Stimulated activated CD8-positive, alpha-beta memory T cell treated with anti-CD3 and anti-CD28 coated beads, Interleukin-4, amount 100 ng/mL, for 24 hours (primary cell): ENCODE measurements at places on chromosomes 7 and 10.
A peak's percentile ranks its signal among the peaks of the same experiment; 100 is the strongest.

- no peak for DNase-seq
These were observed 6.8 kb upstream of the MYOZ1 start for GRCh38 chr10:73647875-73648651.

- DNase-seq: no peak
These were observed 7.4 kb downstream of the ACADSB start for GRCh38 chr10:123016228-123016627.

DNA sequence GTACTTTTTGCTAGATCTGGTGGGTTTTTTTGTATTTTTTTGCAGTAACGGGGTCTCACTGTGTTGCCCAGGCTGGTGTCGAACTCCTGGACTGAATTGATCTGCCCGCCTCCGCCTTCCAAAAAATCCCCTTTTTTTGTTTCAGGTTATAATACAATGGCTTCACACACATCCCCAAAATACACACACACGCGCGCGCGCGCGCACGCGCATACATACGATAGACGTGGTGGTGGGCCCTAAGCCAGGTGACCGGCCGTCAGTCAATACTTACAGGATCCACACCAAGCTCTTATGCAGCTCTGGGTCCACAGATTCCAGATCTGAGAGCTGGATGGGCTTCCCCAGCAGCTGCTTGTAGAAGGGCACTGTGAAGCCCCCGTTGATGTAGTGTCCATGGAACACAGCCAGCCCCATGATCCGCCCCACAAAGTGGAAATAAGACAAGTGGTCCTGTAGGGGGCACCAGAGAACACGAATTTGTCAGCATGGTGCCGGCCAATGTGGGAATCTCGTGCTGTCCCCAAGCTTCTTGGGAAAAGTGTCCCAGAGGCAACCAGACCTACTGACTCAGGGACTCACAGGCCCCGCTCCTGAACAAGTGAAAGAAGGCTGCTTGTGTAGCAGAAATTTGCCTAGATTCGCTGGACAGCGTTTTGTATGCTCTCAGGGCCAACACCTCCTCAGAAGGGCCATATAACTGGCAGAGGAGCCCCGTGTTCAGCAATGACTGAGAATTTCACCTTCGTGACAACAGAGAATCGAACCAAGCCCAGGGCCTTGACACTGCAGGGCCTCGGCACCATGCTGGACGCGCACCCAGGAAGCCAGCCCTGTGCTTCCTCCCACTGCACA, 103.6 kb downstream of the SMURF1 start:
- peak; percentile 35 for DNase-seq

GRCh38 chr7:134892963-134893362, 93.3 kb upstream of the AGBL3 start:
- DNase-seq: no peak

- DNase-seq: no peak
These were observed 22.6 kb downstream of the WDR11 start for GRCh38 chr10:120873741-120874140.

GRCh38 chr7:151381098-151381347, 28.8 kb downstream of the WDR86 start:
- DNase-seq: no peak

GRCh38 chr10:77710081-77710551, 72.5 kb upstream of the KCNMA1 start:
- DNase-seq: no peak

GRCh38 chr10:101897633-101898032, 54.0 kb upstream of the KCNIP2 start:
- no peak for DNase-seq

DNA sequence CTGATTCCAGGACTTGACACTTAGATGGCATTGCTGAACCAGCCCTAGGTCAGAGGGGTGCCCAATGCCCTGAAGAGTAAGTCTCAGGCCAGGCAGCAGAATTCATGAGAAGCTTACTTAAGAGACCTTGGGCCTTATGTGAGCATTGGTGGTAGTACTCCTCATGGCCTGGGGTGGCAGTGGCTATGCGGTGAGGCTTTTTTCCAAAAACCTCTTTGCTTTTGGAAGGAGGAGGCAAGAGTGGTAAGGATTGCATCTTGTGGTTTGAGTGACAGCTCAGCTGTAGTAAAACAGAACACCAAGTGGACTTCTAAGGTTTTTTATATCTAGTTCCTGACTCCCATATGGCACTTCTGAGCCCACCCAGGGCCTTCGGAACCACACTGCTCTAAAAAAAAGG, 459.0 kb upstream of the STEAP1 start:
- no peak for DNase-seq

- no peak for DNase-seq
These were observed 53.2 kb downstream of the ANKMY2 start for GRCh38 chr7:16592395-16592794.

GRCh38 chr10:78548369-78548768, 514.7 kb downstream of the RPS24 start:
- DNase-seq: no peak

DNA sequence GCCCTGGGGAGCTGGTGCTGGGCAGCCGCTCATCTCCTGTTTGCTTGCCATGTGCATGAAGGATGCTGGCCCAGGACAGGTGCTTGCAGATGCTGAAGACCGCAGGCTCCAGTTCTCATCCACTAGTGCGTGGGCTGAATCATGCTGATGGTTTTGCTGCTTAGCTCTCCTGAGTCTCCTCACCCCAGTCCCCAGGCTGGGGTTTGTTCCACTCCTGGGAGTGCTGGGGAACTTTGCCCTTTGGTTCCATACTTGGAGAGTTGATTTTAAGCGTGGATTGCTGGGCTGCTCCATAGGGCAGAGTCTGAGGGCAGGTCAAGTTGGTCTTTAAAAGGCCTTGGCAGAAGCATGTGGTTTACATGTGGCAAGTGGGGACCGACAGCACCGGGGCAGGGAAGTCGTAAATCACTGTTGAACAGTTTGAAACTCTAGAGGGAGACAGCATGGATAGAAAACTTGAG, 9.1 kb downstream of the DYNC2I1 start:
- no peak for DNase-seq

DNA sequence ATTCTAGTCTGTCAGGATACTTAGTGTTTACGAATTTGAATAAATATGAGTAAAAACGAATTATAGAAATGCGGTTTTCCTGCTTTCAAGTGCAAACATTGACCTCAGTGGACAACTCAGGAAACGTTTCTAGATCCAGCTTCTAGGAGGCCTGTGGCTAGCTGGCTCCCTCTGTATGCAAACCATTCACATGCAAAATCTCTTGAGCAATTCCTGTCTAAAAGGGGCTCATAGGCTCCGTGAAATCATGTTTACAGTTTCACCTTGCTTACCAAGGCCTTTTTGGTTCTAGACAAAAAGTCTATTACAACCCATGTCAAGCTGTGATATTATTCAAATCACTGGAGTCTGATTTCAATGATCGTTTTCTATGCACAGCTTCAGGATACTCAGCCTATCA, 364.5 kb downstream of the DPP6 start:
- DNase-seq: no peak

DNA sequence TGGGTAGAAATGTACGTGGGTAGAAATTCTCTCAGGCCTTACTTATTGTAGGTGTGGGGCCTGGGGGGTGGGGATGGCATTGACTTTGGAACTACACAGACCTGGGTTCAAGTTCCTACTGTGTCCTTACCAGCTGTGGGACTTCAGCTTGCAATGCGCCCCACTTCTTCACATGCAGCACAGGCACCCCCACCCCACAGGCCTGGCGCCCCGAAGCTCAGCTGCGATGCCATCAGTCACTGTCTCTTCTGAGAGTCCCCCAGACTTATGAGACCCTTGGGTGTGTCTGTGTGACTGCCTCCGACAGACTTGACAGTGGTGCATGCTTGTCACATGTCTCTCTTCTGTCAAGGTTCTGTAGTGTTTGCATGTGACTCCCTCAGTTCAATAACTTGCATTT, 3.1 kb upstream of the AP5Z1 start:
- DNase-seq: no peak

DNA sequence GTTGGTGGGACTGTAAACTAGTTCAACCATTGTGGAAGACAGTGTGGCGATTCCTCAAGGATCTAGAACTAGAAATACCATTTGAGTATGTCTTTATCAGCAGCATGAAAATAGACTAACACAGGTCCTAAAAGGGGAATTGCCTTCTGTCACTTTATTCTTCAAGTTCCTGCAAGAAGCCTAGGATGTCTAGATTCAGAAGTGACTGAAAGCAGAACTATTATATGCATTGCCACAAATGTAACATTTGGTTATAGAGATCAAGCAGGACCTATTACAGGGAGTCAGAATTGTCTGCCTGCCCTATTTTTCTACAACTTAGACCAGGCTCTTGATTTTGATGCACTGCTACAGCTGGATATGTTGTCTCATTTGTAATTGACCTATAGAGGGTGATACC, 364.7 kb downstream of the SORCS1 start:
- DNase-seq: no peak

DNA sequence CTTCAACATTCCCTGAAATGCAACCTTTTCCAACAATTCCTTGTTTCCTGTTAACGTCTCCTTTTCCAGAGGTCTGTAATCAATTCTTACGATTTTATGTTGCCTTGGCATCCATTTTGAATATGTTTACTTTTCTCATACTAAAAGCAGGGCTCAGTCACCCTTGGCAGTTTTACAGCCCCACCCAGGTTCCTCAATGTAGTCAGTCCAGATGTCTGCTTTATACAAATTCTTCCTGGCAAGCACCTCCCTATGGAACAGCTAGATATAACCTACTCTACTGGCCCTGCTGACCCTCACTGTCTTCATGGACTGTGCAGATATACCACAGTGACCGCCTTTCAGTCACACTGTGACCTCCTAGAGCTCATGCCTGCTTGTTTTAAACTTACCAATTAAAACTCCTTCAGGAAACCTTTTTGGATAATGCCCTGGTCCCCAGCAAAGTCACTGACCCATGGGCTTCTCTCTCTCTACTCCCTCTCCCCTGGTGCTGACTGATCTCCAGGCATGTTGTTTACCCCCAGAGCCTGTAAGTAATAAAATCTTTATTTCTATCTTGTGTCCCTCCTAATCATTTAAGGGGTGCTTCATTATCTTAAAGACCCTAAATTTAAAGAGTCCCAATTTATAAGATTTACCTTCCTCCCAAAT, 147.1 kb upstream of the STEAP1 start:
- no peak for DNase-seq

- DNase-seq: no peak
These were observed 112.8 kb downstream of the CDK14 start for GRCh38 chr7:90708841-90709317.
